Stimulated activated CD8-positive, alpha-beta memory T cell treated with anti-CD3 and anti-CD28 coated beads, Interleukin-2, amount 100 ng/mL, for 1 hour (primary cell): ENCODE measurements at places on chromosomes 4 and X.

- DNase-seq, result no peak
Measured at GRCh38 chr4:2790583-2791517, 2.0 kb upstream of the SH3BP2 start.

- DNase-seq, result no peak
Measured at GRCh38 chr4:152786627-152787026, 6.9 kb downstream of the ARFIP1 start.

DNA sequence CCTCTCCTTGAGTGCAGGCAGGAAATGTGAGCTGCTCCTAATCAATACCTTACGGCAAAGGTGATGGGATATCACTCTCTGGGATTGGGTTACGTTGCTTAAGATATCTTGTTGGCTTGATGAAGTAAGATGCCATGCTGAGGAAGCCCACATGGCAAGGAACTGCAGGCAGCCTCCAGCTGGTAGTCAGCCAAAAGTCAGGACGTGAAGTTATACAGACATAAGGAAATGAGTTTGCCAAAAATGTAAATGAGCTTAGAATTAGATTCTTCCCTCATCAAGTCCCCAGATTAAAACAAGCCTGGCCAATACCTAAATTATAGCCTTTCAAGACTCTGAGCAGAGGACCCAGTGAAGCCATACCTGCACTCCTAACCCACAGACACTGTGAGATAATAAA, 155.0 kb downstream of the QDPR start:
- no peak for DNase-seq

DNA sequence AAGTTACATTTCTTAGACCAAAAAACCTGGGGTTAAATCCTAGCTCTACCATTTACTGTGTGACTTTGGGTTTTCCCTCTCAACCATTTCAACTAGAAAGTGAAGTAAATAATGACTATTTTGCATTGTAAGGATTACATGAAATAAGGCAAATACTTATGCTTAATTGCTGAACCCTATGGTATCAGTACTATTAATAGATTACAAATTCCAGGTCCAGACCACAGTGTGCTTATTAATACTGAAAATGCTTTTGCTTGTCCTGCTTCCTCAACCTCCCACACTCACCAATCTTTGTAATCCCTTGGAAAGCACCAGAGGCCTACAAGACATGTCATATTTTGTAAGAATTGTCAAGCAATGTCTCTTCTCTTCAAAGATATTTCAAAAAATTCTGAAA, 456.5 kb downstream of the SPOCK3 start:
- no peak for DNase-seq

GRCh38 chr4:130563185-130563888, 1467.4 kb downstream of the C4orf33 start:
- no peak for DNase-seq

- DNase-seq, result no peak
Measured at GRCh38 chrX:153495903-153496589, 1.3 kb downstream of the BGN start.

GRCh38 chr4:15765391-15765790, 12.7 kb upstream of the CD38 start:
- no peak for DNase-seq

DNA sequence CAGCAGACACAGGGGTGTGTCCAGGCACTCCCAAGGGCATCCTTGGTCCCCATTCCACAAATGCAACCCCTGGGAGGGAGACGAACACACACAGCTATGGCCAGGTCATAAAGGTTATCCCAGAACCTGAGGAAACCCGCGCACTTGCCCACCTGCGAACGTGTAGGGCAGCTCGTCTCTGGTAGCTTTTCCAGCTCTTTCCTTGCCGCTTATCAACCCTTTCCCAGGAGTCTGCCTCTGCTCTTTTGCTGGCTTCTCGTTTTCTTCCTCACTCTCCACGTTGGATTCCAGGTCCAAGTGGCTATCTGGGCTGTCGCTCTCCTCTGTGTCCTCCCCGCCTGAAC, 13.5 kb downstream of the NOP14 start:
- DNase-seq, result no peak

DNA sequence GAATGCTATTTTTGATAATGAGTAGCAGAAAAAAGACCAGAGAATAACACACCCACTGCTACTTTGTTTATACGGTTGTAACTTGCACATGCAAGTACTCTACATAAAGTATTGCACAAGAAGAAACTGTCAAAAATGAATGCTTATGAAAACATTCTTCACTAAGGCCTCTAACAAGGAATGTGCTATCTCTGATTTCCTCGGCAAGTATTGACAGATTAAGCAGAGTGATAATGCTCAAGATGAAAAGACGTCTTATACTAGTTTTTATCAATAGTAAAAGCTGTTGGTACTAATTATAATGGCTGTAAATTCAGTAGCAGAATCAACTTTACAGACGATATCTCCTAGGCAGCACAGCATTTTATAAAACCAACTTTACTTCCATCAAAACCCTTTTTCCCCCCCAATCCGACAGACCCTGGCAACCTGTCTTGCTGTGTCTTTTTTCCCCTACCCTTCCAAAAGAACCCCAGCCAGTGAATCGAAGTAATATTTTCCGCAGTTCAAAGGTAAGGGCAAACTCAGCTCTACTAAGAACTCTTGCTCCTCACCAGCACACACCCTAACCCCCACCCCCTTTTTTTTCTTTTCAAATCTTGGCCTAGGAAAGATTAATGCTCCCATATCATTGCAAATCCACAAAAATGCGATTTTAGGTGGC, 1.5 kb downstream of the FRYL start:
- no peak for DNase-seq

- no peak for DNase-seq
Measured at GRCh38 chrX:34918856-34919255, 23.7 kb upstream of the FAM47B start.
